ENCODE measurements at places on chromosomes 3 and 15.
A peak's percentile ranks its signal among the peaks of the same experiment; 100 is the strongest.

DNA sequence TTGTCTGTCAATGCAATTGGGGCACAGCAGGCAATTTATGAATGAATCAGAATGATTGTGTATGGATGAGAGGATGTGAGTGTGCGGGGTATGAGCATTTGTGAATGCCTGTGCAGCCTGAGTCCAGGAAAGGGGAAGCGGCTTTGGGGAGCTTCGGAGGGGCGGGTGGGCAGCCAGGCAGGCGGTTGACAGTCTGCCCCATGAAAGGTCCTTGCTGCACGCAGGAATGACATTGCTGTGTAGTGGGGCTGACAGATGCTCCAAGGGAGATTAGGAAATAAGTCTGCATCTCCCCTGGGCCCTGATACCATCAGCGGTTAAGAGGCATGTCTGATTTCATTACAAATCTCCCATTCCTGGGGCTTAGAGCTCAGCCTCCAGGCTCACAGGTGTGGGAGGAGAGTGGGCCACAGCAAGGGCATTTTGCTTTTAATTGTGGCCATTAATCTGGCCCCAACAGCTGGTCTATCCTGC lies 26.4 kb upstream of the TSPAN3 start:
- DNase-seq = no peak

- peak; percentile 89 for DNase-seq
These were observed 23.1 kb upstream of the RNU6-1 start for GRCh38 chr15:67862750-67863441.

DNA sequence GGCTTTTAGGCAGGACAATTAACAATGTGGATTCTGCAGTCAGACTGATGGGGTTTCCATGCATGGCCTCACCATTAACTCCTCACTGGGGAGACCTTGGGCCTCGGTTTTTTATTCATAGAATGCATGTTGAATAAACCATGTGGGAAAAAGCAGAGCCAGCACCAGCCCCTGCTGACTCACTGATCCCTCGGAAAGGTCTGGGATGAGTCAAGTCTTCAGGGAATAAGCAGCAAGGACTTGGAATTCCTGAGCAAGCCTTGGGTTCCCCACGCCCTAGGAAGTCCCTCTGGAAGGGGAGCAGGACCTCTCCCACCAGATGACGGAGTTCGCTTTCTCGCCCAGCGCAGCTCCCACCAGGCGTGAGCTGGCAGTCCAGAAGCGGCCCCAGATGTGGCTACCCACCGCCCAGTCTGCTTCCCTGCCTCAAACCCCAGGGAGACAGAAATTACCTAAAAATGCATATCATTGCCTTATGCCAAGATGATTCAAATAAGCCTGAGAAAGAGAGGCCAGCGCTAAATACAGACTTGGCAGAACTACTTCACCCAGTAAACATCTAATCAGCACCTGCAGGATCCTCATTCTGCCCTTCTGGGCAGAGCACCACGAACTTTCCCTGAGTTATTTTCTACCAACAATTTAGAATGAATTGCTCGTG lies 45.4 kb downstream of the BTD start:
- DNase-seq = peak; percentile 44

DNA sequence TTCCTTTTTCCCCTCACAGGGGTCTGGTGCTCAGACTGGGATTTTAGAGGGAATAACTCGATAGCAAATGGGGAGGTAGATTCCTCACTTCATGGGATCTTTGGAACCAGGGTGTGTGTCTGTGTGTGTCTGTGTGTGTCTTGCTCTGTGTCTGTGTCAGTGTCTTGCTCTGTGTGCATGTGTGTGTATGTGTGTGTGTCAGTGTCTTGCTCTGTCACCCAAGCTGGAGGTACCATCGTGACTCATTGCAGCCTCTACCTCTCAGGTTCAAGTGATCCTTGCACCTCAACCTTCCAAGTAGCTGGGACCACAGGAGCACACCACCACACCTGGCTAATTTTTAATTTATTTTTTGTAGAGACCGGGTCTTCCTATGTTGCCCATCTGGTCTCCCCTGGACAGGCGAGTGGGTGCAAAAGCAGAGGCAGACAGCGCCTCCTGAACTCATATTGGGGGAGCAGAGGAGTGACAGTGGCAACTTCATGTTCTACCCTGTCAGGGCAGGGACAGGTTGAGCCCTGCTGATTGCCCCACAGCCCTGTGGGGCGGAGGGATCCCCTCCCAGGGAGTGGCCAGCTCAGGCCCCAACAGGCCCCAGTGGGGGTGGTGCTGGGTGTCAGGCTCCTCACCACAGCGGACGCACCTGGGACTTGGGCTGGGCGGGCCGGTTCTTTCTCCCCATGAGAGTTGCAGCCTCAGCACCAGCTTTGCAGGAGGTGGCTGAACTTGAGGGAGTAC lies 10.4 kb upstream of the SEMA4B start:
- peak; percentile 78 for DNase-seq

DNA sequence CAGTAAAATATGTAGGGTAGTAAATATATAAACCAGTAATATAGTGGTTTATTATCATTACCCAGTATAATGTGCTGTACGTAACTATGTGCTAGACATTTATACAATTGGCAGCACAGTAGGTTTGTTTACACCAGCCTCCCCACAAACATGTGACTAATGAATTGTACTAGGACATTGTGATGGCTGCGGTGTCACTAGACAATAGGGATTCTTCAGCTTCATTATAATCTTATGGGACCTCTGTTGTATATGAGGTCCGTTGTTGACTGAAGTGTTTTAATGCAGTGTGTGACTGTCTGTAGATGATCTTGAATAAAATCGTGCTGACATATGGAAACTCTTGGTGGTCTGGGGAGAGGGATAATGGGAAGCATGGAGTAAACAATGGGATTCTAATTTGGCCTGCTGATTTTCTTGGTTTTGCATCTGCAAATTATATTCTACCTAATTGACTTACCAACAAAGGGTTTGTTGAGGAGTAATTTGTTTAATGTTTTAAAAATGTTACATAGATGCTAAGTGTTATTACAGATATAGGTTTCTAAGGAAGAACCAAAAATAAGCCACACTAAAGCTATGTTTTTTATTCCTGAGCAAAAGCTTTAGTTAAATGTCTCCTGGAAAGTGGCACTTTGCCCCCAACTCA lies 496.5 kb upstream of the TBL1XR1 start:
- no peak for DNase-seq

GRCh38 chr3:127438371-127438770 lies 150.5 kb upstream of the PRR20G start:
- DNase-seq = no peak

- DNase-seq = no peak
These were observed 13.0 kb downstream of the ZIC1 start for GRCh38 chr3:147422196-147422595.

DNA sequence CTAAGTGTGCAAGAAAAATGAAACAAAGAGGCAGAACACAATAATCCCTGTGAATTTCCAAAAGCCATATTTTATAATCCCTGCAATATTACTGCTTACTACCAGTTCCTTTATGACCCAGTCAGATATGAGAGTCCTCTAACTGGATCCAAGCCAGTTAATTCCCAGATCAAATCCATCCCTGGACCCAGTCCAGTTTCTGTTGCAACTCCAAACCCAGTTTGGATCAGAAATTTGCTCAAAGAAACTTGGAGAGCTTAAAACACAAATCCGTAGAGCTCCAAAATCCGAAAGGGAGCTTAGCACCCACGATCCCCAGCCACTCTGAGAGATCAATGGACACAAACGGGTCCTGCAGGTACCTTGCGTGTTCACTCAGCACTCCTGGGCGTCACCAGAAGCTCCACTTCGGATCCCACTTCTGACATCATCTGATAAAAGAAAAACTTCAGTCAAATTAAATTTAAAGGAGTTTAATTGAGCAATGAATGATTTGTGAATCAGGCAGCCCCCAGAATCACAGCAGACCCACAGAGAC lies 32.6 kb upstream of the THUMPD3 start:
- no peak for DNase-seq

GRCh38 chr3:62632510-62633294 lies 242.5 kb downstream of the CADPS start:
- DNase-seq = no peak

DNA sequence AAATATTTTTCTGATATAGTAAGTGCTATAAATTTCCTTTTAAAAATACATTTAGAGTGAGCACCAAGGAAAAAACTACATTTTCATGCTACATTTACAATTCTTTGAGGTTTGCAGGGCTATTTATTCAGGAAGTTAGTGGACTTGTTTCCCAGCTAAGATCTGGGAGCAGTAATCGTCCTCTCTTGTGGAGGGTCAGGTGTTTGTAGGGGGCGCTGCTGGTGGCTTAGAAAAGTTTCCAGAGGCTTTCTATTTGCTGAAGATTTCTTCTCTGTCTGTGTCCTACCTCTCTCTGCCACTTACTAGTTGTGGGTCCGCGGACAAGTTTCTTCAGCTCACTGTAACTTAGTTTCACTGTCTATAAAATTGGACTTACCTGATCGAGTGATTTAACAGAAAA lies 163.9 kb downstream of the PEX5L start:
- DNase-seq = no peak

GRCh38 chr15:69763831-69764230 lies 311.2 kb downstream of the RPLP1 start:
- no peak for DNase-seq

- no peak for DNase-seq
These were observed 126.9 kb downstream of the THRB start for GRCh38 chr3:24367664-24368264.

- DNase-seq = no peak
These were observed 293.0 kb upstream of the TRIM42 start for GRCh38 chr3:140384876-140385275.

GRCh38 chr3:169980055-169980454 lies 13.4 kb downstream of the SEC62 start:
- DNase-seq = no peak

DNA sequence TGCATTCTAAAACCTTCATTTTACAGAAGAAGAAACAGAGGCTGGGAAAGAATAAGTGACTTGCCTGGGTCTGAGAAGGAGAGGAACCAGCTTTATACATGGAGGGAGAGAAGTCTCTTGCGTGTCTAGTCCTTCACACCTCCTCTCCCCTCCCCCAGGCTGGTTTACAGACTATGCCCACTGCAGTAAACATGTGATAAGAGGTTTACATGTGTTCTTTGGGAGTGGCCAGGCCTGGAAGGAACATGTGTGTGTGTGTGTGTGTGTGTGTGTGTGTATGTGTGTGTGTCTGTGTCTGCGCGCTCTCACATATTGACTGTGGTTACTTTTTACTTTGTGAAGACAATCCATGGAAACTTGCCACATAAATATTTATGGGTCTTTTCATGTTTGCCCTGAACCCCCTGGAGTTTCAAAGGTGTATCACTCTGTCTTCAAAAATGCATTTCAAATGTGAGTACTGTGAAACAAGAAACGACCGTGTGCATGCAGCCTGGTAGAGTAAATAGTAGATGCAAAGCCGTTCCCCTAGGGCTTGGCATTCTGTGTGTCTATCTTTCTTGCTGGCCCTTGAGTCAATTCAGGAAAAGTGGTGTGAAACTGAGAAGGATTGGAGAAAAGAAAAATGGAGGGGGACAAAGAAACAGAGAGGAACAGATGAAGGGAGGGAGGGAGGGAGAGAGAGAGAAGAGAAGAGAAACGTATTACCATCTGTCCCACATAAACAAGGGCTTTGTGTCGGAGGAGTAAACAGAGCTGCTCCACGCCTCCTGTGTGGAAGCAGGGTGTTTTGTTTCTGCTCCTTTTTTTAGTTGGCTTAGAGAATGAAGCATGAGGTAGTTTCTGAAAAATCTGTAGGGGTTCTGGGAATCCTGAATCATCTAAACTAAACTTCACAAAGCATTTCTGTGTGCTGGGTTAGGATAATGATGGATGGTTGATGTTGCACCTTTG lies 51.7 kb downstream of the CLDN11 start:
- no peak for DNase-seq

GRCh38 chr3:140276703-140277102 lies 341.7 kb downstream of the CLSTN2 start:
- peak; percentile 27 for DNase-seq

GRCh38 chr3:72977060-72977808 lies 19.4 kb upstream of the PPP4R2 start:
- peak; percentile 63 for DNase-seq

- peak; percentile 80 for DNase-seq
These were observed 33.5 kb upstream of the ACAD9 start for GRCh38 chr3:128845778-128846485.

GRCh38 chr3:187769771-187770170 lies 24.5 kb upstream of the BCL6 start:
- DNase-seq = peak; percentile 7

DNA sequence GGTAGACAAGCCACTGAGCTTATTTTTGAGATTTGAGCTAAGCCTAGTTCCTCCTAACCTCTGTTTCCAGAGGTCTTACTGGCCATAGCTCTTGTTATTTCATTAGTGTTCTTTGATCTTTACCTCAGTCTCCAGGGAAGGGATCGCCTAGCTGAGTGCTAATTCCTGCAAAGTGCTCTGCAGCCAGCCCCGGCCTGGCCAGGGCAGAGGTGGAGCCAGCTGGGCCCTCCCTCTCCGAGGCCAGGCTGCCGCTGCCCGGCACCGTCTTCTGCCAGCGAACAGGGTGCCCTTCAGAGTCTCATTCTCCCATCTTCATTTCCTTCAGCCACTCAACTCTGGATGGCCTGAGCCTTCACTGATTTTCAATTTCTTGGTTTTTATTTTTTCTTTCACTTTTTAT lies 19.7 kb downstream of the FAN1 start:
- DNase-seq = no peak

- DNase-seq = no peak
These were observed 827.6 kb upstream of the CFAP20DC start for GRCh38 chr3:59877263-59878037.

DNA sequence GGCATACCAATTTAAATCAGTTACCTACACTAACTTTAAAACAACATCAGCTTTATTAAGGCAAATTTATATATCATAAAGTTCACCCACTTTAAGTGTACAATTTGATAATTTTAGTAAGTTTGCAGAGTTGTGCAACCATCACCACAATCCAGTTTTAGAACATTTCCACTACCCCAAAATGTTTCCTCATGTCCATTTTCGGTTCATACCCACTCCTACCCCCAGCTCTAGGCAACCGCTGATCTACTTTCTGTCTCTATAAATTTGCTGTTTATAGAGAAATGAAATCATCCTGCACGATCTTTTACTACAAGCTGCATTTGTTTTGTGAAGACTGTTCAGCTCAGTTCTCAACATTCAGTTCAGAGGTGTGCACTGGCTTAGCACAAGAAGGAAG lies 31.5 kb upstream of the FAM81A start:
- peak; percentile 64 for DNase-seq

GRCh38 chr3:52600258-52600657 lies 63.9 kb downstream of the UQCC5 start:
- no peak for DNase-seq

DNA sequence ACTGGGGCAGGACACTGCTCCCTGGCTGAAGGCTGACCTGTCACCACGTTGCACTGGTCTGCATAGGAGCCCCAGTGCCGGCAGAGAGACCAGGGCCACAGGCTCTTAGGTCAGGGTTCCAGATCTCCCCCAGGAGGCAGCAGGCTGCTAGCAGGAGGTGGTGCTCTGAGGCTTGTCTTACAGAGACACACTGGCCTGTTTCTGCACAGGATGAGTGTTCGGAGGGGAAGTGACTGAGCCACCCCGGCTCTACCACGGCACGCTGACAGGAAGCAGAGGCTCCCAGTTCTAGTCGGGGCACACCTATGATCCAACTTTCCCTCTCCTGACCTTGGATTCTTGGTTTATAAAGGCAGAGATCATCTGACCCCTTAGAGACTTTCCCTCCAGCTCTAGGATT lies 8.6 kb downstream of the FBXL22 start:
- DNase-seq = peak; percentile 65

GRCh38 chr3:30693470-30694120 lies 87.2 kb downstream of the TGFBR2 start:
- DNase-seq = peak; percentile 67

GRCh38 chr3:13821126-13821525 lies 58.7 kb downstream of the WNT7A start:
- DNase-seq = no peak

All from GM12865 (cell line).